Hepatocyte (in vitro differentiated cells): ENCODE measurements at places on chromosomes 13 and 19. TPM values are rescaled to one million over a fixed set of nuclear protein-coding genes. Genes with fewer than 3 reads are reported as not detected.

DNA sequence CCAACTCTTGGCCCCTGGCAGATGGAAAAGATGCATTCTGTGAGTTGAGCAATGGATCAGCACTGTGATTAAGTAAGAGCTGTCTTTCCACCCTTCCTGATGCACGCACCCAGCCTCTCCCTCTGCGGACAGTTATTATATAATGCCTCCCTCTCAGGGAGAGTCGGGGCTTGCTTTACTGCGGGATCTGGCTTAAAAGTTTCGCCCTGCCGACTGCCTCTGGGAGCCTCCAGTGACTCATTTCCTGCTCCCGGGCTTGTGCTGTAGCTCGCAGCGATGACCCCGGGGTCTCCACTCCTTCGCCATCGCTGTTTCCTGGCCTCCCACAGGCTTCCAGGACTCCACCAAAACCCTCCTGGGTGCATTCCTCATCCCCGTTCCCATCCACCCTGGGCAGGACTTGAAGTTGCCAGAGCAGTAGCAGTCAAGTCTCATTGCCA lies 107.4 kb upstream of the SLC7A1 start:
- no peaks in the 10 kb centered on the region for H3K36me3 ChIP-seq
- H3K27ac ChIP-seq, result no peak overlapping the region
- DNase-seq, result peak; percentile 40
- no peak overlapping the region for H3K4me3 ChIP-seq

- H3K36me3 ChIP-seq, result no peaks in the 10 kb centered on the region
- no peak overlapping the region for H3K27ac ChIP-seq
These were observed 28.3 kb downstream of the EFNA2 start for GRCh38 chr19:1313695-1314613.

DNA sequence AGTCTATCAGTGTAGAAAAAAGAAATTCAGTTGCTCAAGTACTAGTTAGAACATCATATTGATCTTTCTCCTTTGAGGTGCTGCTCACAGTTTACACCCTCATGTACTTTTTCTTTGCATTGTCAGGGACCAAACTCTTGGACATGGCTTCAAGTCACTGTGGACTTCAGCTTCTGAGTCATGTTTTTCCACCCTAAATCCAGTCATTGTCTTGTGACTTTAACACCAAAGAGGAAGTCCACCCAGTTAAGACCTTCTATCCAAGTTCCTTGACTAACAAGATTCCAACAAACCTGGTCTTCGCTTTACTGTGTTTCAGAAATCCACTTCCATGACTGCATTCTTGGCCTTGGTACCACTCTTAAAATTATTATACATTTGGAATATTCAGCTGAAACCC lies 206.7 kb upstream of the ARGLU1 start:
- no peaks in the 10 kb centered on the region for H3K4me1 ChIP-seq
- H3K36me3 ChIP-seq, result no peaks in the 10 kb centered on the region
- H3K4me3 ChIP-seq, result no peak overlapping the region
- peak overlapping the region; percentile 64 for H3K27ac ChIP-seq
- no peaks in the 10 kb centered on the region for H3K27me3 ChIP-seq

DNA sequence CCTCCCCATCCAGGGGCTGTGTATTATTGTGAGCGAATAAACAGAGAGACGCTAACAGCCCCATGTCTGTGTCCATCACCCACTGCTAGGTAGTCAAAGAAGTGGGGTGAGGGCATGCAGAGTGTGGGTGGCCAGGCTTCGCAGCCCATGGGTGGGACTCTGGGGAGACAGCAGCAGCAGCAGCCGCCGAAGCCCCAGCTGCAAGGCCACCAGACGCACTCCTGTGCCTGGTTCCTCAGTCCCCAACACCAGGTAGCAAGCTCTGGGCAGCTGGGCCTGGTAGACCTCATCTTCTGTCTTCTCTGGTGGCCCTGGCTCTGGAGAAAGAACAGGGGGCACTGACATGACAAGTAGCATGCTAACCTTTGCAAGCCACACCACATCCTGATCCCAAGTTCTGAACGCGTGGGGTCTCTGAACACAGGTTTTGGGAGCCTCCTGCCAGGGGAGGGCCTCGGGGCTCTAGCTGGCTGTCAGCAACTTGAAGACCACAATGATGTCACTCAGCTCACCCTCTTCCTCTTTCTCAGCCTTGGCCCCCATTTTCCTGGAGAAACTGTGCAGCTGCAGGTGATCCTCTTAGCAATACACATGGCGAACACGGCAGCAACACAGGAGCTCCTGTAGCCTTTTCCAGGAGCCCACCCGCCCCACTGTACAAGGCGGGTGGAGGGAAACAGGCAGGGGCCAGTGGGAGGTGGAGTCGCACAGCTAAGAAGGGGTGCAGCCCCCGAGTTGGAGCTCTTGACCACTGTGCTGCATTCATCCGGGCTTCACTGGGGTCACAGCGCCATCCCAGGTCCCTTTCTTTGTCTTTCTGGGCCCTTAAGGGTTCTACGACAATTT lies 5.8 kb downstream of the FUZ start:
- no peak overlapping the region for H3K4me3 ChIP-seq
- H3K27ac ChIP-seq, result no peak overlapping the region
- no peak for DNase-seq
- peaks cover 11% of the 10 kb centered on the region for H3K4me1 ChIP-seq
- no peaks in the 10 kb centered on the region for H3K27me3 ChIP-seq
- no peaks in the 10 kb centered on the region for H3K36me3 ChIP-seq

- H3K4me3 ChIP-seq, result no peak overlapping the region
- H3K27ac ChIP-seq, result no peak overlapping the region
- no peaks in the 10 kb centered on the region for H3K27me3 ChIP-seq
These were observed 833.0 kb downstream of the PCDH9 start for GRCh38 chr13:66397133-66397532.

DNA sequence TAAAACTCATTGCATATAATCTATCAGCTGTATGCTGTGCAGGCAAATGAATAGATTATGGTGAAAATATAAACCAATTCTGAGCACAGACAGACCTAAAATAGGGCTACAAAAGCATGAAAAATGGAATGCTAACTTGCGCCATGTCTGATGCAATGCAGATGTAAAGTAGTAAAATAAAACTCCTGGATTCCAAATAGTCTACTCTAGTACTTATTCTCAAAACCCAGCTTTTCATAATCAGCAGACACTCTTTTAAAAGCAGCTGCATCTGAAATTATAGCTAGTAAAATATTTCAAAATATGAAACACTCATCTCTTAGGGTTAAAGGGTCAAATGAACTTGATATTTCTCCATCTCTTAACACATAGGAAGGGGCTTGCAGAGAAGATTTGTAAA lies 4.7 kb upstream of the POMP start:
- H3K27me3 ChIP-seq, result no peaks in the 10 kb centered on the region
- H3K27ac ChIP-seq, result no peak overlapping the region
- no peak for DNase-seq
- H3K36me3 ChIP-seq, result no peaks in the 10 kb centered on the region
- no peak overlapping the region for H3K4me3 ChIP-seq

- H3K36me3 ChIP-seq, result no peaks in the 10 kb centered on the region
- no peak overlapping the region for H3K4me3 ChIP-seq
- peak overlapping the region; percentile 63 for H3K27ac ChIP-seq
- peak; percentile 81 for DNase-seq
- no peaks in the 10 kb centered on the region for H3K27me3 ChIP-seq
These were observed 10.0 kb downstream of the CFD start for GRCh38 chr19:869245-870177.

DNA sequence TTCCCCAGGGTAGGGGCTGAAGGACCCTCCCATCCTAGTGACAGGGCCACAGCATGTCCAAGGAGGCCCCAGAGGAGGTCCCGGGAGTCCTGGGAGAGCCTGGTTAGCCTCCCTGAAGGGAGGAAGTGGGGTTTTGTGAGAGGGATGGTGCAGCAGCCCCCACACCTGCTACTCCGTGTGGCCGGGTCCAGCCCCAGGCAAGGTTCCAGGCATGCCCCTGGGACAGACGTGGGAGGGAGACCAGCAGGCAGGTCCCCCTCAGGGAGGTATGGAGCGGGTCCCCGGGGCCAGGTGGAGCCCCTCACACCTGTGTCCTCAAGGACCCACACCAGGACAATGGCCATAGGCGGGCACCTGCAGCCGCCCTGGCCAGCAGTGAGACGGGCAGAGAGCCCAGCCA lies 1.9 kb upstream of the F7 start:
- no peak for DNase-seq
- no peak overlapping the region for H3K4me3 ChIP-seq
- H3K36me3 ChIP-seq, result no peaks in the 10 kb centered on the region
- H3K27ac ChIP-seq, result no peak overlapping the region
- peaks cover 13% of the 10 kb centered on the region for H3K4me1 ChIP-seq
- no peaks in the 10 kb centered on the region for H3K27me3 ChIP-seq

DNA sequence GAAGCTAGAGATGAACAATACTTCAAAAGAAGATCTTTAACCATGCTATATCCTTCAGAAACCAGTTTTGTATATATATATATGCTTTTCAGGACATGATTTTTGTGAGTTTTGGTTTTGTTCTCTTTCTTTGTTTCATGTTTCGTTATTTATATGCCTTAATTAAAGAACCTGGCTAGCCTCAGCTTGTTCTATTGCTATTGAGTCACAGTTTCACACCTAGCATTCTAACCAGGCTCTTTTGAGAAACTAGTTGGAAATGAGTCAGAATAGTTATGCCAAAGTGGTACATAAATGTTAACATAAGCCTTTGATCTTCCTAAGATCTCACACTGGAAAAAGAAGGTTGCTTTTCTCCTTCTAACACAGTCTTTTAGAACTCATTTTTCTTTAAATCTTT lies 1925.2 kb downstream of the OLFM4 start:
- no peaks in the 10 kb centered on the region for H3K4me1 ChIP-seq
- no peaks in the 10 kb centered on the region for H3K36me3 ChIP-seq
- no peak overlapping the region for H3K4me3 ChIP-seq
- no peaks in the 10 kb centered on the region for H3K27me3 ChIP-seq
- DNase-seq, result no peak

DNA sequence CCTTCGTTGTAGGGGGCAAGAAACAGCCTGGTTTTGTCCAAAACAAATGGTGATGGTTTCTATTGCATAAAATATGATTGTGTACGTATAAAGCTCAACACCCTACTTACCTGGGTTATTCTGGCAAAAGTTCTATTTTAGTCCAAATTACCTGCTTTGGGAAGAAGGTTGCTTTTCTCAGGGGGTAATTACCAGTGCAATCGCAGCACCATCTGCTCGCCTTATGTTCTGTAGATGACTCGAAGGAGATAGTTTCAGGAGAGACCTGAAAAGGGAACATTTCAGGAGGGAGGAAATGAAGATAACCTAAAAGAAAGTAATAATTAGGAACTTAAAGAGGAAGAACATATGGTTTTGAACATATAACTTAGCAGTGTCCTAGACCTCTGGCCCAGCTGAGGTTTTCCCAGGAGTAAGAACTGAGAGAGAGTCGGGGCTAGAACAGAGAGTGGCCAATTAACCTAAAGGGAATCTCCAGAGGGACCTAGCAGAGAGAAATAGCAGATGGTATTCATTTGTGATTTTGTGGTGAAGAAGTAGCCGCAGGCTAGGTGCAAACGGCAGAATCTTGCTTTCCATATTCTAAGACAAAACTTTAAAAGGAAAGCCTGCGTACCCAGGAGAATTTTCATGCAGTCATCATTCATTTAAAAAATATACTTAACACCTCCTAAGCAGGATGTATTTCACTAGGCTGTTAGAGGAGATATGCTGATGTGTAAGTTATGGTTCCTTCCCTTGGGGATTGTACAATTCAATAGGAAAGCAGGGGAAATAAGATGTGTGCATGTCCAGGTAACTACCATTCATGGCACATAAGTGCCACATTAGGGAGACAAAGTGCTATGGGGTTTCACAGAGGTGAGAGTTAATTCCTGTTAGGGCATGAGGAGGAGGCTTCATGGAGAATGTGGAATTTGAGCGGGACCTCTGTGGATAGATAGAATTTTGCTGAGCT lies 113.0 kb upstream of the SLC10A2 start:
- H3K4me3 ChIP-seq, result no peak overlapping the region
- H3K4me1 ChIP-seq, result no peaks in the 10 kb centered on the region
- H3K27me3 ChIP-seq, result no peaks in the 10 kb centered on the region
- no peak overlapping the region for H3K27ac ChIP-seq
- no peak for DNase-seq

DNA sequence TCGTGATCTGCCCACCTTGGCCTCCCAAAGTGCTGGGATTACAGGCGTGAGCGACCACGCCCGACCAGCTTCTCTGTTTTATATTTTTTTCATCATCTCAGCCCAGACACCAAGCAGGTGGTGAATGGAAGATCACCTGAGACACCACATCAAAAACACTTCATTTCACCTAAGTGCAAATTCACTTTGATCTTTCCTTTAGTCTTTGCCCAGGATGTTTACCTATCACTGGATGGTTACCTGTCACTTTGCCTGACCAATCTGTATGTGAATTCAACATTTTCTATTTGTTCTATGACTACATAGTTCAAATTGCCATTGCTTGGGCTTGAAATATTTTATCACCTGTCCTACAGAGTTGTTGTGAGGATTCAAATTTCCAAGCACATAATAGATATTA lies 65.7 kb downstream of the PAN3 start:
- no peaks in the 10 kb centered on the region for H3K27me3 ChIP-seq
- DNase-seq, result no peak
- H3K4me3 ChIP-seq, result no peak overlapping the region
- no peaks in the 10 kb centered on the region for H3K4me1 ChIP-seq
- no peak overlapping the region for H3K27ac ChIP-seq

DNA sequence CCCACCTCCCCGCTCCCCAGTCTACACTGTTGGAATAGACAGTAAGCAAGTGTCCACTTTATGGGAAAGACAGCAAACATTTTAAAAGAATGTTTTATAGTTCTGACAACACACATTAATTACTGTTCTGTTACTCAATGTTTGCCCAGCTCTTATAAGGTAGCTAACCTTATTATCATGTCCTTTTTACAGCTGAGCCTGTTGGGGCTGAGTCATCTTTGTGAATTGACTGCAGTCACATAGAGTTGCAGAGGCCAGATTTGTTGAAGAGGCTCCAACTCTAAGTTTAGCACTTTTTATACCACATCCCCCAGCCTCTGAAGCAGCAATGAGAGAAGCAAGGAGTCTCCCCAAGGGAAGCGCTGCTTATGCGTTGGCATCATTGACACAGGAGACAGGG lies 76.2 kb downstream of the C13orf42 start:
- H3K4me1 ChIP-seq, result no peaks in the 10 kb centered on the region
- peak overlapping the region; percentile 42 for H3K27ac ChIP-seq
- peak; percentile 40 for DNase-seq
- no peaks in the 10 kb centered on the region for H3K27me3 ChIP-seq

- H3K27me3 ChIP-seq, result no peaks in the 10 kb centered on the region
- H3K4me3 ChIP-seq, result no peak overlapping the region
- no peak overlapping the region for H3K27ac ChIP-seq
- H3K4me1 ChIP-seq, result no peaks in the 10 kb centered on the region
- no peak for DNase-seq
These were observed 9.6 kb downstream of the IRGQ start for GRCh38 chr19:43586346-43586745.

GRCh38 chr13:33178209-33178840 lies 107.2 kb downstream of the STARD13 start:
- H3K27ac ChIP-seq, result no peak overlapping the region
- H3K4me3 ChIP-seq, result no peak overlapping the region
- DNase-seq, result no peak
- H3K4me1 ChIP-seq, result peaks cover 43% of the 10 kb centered on the region
- no peaks in the 10 kb centered on the region for H3K36me3 ChIP-seq

The DMAC2 gene
- 54.7 and 62.0 TPM in 2 replicates for total RNA-seq

The FFAR3 gene
- 0.80 and 1.6 TPM in 2 replicates for total RNA-seq

The CBLC gene
- total RNA-seq, result 26.2 and 28.3 TPM in 2 replicates

The GJB6 gene
- 0.52 and 2.2 TPM in 2 replicates for total RNA-seq

The PET100 gene
- total RNA-seq, result 18.1 and 29.4 TPM in 2 replicates

The RDH8 gene
- total RNA-seq, result not detected in 2 replicates

The ZNF333 gene
- 15.7 and 21.9 TPM in 2 replicates for total RNA-seq

The ATP4A gene
- 5.0 and 6.4 TPM in 2 replicates for total RNA-seq
